ENCODE measurements at places on chromosomes 6 and 20. TPM values are rescaled to one million over a fixed set of nuclear protein-coding genes. Genes with fewer than 3 reads are reported as not detected.

- DNase-seq, result no peak
Measured at GRCh38 chr6:10221178-10221577, 193.7 kb downstream of the TFAP2A start.

DNA sequence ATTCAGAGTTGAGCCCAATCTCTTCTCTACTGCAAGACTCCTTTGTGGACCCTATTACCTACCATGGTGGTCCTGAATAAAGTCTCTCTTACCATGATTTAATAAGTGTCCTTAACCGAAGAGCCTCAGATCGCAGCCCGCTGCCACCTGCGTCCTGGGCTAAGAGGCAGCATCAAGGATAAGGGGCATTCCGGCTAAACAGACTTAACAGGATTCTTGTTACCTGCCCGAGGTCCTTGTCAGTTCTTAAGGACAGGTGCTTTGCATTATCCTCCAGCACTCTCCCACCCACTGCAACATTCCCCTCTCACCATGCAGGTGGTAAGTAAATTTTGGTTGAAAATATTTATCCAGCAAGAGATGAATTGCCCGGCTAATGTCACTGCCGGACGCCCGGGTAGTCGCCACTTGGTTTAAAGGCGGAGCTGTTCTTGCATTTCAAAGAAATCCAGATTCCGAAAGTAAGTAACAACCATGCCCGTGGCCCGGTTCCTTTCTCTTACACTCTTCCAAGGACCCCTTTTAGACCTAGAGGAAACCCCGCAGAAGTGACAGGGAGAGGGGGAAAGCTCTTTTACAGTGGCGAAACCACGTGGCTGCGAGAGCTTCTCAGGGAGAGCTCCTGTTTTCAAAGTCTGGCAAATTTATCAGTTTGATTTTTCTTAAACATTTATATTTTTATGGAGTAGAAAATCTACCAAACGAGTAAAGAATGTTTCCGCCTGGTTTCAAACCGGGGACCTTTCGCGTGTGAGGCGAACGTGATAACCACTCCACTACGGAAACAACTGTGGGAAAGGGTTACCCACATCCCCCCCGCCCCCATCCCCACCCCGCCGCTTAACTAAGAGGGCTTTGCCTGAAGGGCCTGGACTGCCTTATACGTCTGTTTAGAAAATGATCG lies 41.9 kb upstream of the PRSS16 start:
- DNase-seq, result peak; percentile 64

The GPX5 gene
- total RNA-seq, result not detected

DNA sequence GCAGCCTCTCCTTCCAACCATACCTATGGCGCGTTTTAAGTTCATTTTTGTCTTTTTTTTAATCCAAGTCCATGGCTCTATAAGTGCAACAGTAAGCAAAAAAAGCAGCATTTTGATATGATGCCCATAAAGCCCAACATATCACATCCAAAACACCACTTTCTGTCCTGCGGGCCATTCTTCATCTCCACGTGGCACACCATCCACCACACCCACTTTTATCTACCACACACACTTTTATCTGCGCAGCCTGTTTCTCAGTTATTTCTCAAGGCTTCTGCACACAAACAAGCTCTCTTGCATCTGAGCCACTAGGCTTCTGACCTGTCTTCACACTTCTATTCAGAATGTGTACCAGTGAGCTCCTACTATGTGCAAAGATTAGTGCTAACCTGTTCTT lies 5.3 kb downstream of the GCLC start:
- DNase-seq, result no peak

DNA sequence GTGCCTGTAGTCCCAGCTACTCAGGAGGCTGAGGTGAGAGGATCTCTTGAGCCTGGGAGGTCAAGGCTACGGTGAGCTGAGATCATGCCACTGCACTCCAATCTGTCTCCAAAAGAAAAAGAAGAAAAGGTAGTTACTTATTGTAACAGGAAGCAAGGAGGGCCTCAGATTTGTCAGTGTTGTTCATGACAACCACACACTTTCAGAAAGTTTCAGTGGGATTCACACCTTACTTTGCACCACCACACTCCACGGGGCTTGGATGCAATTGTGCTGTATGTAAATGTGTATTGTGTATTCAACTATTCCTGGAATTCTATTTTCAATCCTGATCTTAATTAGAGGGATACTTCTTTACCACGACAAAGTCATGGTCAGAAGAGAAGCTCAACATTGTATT lies 142.6 kb downstream of the ELOVL4 start:
- DNase-seq, result no peak

DNA sequence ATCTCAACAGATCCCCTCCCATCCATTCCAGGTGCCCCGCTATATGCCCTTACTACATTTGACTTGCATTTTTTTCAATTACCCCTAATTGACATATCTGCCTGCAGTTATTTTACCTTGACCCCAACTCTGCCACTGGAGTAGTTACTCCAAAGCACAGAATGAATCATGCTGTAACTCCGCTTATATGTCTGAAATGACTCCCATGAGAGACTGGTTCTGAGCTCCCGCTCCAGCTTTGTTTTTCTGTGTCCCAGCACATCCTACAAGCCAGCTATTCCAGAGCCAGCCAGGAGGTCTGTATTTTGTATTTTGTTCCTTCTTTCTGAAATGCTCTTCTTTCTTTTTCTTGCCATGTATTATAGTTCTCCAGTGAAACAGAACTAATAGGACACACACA lies 10.9 kb upstream of the NOX3 start:
- no peak for DNase-seq

GRCh38 chr6:145498425-145498824 lies 236.9 kb downstream of the EPM2A start:
- DNase-seq, result no peak

DNA sequence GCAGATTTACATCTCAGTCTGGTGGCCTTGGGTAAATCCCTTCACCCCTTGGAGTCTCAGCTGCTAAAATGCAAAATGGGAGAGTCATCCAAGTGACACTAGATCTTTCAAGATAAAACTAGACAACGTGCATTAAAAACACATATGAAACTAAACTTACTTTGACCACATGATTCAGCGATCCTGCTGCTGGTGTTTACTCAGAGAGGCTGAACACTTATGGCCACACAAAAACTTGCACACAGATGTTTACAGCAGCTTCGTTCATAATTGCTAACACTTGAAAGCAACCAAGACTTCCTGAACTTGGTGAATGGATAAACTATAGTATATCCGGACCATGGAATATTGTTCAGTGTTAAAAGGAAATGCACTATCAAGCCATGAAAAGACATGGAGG lies 55.3 kb upstream of the GPR6 start:
- DNase-seq, result no peak

The RIPOR2 gene
- total RNA-seq, result not detected

GRCh38 chr20:48107560-48107959 lies 322.3 kb upstream of the SULF2 start:
- no peak for DNase-seq
